Muscle of leg (tissue), 16 donors: ENCODE measurements at places on chromosomes 11 and 22. TPM values are rescaled to one million over a fixed set of nuclear protein-coding genes. Genes with fewer than 3 reads are reported as not detected.
A peak's percentile ranks its signal among the peaks of the same experiment; 100 is the strongest.

Gene LMNTD2
- 0.22 TPM for total RNA-seq

Gene MMP1
- 0.04 TPM for total RNA-seq

Gene KCNK4
- total RNA-seq: 0.13 TPM

Gene CARD18
- total RNA-seq: 0.13 TPM

DNA sequence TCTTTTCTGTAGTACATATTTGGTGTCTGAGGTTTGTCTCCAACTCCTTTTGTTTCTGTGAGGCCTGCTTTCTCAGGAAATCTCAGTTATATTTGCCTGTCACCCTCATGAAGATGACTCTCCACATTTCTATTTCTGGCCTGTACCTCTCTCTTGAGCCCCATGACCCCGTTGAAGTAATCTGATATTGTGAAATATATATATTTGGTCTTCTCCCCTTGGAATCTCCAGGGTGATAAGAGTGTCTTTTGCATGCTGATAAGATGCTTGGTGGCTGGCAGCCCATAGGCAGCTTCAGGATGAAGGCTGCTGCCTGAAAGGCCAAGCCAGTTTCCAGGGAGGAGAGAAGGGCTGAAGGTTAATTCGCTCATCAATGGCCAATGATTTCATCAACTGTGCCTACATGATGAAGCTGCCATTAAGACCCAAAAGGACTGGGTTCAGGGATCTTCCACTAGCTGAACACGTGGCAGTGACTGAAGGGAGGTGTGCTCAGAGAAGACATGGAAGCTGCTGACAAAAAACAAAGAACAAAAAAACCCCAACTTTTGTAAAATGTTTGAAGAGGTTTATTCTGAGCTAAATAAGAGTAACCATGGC is 67.4 kb downstream of the MICAL2 start:
- DNase-seq: no peak

DNA sequence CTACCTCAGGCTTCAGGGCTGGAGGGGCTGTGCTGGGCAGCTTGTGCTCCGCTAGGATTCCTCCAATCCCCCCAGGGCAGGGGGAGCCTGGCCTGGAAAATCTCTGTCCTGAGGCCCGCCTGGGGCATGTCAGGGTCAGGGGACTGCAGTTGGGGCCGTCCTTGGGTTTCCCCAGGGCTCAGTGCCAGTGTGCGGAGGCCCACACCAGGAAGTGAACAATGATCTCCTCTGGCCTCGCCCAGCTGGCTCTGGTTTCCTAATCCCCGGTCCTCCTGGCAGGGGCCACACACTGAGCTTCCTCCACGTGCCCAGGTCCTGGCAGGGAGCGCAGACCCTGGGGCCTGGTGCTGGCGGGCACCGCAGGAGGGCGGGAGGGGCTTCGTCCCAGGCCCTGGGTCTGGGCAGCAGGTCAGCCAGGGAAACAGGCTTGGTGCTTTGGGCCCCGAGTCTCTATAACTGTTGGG is 1.4 kb upstream of the MUC2 start:
- peak; percentile 71 for DNase-seq

DNA sequence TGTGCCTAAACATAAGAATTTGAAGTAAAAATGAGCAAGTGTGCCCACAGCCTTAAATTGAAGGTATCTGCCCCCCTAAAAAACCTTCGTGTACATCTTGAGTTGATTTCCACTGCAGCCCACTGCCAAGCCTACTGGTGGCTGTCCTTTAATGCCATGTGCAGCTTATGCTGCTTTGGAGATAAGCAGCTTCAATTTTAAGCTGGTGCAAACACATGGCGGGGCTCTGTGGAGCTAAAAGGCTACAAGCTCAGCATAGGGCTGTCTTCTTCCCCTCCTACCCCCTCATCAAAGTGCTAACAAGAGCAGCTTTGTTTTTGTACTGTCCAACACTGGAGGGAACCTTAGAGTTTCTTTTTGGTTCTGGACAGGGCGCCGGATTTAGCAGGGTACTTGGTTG is 128.5 kb upstream of the LMO1 start:
- DNase-seq: no peak
